LNCaP clone FGC (cell line): ENCODE measurements at places on chromosomes 7 and 10.

- DNase-seq = peak; percentile 62
These were observed at the start of the genes PDZD7 and SFXN3 for GRCh38 chr10:101031128-101031795. PDZD7 (minus strand) TSS chr10:101031129; CDS start chr10:101030219, 910 bp downstream. SFXN3 (plus strand) TSS chr10:101031234; CDS start chr10:101034695, 3,461 bp downstream.

DNA sequence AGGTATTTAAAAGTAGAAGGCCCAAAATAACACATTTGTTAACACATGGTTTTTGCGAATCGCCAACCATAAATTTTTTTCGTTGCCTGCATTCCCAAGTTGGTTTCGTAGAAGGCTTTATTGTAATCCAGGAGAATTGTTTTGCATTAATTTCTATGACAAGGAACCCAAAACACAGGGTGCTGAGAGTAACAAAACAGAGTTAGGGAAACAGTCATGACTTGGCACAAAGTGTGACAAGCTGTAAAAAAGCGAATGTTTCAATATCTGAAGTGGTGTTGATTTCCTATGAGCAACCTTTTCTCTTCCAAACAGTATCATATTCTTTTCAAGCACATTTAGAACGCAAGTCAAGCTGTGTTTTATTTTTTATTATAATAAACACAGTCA, 63.6 kb downstream of the C10orf67 start:
- no peak for DNase-seq

GRCh38 chr7:51077987-51078370, 238.6 kb downstream of the COBL start:
- DNase-seq = no peak

DNA sequence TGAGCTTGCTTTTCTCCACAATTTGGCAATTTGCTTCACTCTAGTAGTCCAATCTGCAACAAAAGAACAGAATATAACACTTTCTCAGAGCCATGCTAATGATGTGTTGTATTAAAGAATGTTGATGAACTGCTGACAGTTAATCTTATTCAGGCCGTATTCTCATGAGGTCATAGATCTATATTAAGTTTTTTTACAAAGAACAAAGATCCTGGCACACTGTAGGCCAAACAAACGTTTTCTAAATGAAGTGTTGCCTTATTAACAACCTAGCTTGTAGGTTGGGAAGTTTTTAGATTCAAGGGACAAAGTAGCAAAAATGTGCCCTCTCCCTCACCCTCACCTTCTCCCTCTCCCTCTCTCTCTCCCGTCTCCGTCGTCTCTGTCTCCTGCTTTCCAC, 6.8 kb downstream of the HILPDA start:
- no peak for DNase-seq

- DNase-seq = peak; percentile 21
These were observed 339.9 kb downstream of the CCSER2 start for GRCh38 chr10:84668186-84668763.
